ENCODE measurements at places on chromosomes 3 and 15. TPM values are rescaled to one million over a fixed set of nuclear protein-coding genes. Genes with fewer than 3 reads are reported as not detected.

- no peak for DNase-seq
These were observed 47.4 kb downstream of the DZIP1L start for GRCh38 chr3:138068046-138068445.

- DNase-seq, result no peak
These were observed 422.5 kb upstream of the SEMA6D start for GRCh38 chr15:47294765-47295259.

DNA sequence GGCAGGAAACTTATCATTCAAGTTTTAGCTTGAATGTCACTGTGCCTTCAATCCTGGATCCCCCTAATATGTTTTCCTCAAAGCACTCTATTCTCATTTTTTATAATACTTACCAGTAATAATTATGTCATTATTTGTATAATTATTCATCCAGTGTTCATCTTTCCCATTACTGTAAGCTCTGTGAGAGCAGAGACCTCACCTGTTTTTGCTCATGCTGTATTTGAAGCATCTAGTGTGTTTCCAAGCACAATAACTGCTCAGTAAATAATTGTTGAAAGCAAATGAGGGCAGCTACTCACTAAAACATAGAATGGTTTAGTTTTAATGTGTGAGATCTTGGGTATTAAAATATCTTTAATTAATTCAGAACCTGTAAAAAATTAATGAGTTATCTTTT, 36.9 kb upstream of the KPNA4 start:
- DNase-seq, result no peak

GRCh38 chr15:75193272-75193671, 8.4 kb upstream of the C15orf39 start:
- no peak for DNase-seq

- peak; percentile 16 for DNase-seq
These were observed 514.8 kb downstream of the MECOM start for GRCh38 chr3:169148448-169149348.

DNA sequence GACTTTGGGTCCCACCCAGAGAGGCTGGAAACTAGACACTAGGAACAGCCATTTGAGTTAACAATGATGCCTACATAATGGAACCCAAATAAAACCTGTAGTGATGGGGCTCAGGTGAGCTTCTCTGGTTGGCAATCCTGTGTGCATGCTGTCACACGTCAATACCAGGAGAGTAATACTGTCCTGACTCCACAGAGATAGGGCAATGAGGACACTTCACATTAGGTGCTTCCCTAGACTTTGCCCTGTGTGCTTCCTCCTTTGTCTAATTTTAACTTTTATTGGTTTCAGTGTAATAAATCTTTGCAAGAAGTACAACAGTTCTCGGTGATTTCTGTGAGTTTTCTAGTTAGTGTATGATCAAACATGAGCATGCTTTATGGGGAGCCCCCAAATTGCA, 281.8 kb upstream of the ARRDC4 start:
- DNase-seq, result no peak

DNA sequence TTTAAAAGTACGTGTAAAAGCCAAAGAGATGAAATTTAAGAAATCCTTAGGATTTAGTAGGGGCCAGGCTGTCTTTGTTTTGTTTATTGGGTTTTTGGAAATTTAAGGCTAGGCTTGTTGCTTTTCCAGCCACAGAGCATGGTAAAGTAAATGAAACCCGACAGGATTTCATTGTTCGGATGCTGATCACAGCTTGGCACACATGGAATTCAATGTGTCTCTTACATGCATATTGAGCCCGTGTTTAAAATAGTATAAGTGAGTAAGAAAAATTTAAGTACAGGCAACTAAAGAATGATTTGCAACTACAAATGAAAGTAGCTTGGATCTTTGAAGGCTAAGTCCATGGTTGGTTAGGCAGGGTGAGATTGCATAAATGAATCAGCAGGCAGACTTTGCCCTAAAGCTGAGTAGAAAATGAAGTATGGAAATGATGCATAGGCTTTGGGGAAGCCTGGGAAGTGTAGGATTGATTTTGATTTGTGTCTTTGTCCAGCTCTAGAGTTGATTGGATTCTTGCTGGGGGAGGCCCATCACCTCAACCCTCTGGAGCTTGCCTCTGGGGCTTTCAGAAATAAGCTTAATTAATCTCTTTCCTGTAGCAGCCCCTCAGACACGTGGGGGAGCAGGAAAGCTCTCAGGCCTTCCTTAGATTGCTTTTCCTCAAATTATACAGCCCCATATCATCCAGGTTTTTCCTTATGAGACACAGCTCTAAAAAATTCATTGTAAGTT, 68.2 kb upstream of the ADAMTSL3 start:
- DNase-seq, result no peak

GRCh38 chr3:42755681-42756578, 17.1 kb downstream of the CCDC13 start:
- peak; percentile 25 for DNase-seq

GRCh38 chr15:83657549-83657948, 3.6 kb downstream of the ADAMTSL3 start:
- peak; percentile 46 for DNase-seq

- peak; percentile 54 for DNase-seq
These were observed 128.4 kb downstream of the FAM174B start for GRCh38 chr15:92527197-92527596.

- DNase-seq, result no peak
These were observed 62.4 kb downstream of the TRIM71 start for GRCh38 chr3:32880225-32880624.

GRCh38 chr3:142500211-142500610, 52.4 kb upstream of the XRN1 start:
- no peak for DNase-seq

DNA sequence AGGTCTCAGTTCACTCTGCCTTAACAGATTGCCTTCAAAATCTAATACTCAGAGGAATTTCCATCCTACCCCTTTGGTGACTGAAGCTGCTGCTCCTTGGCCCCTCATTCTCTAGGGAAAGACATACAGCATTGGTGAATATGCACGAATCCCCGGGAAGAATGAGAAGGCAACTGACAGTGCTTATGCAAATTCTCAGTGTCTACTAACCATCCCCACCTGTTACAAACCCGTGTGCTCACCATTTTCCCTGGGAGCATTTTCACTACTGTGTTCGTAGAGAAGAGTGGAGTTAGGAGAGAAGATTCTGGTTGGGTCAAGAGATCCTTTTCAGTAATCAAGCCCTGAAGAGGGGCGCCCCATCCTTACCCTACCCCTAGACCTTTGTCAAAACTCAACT, 37.7 kb downstream of the SYNM start:
- no peak for DNase-seq

DNA sequence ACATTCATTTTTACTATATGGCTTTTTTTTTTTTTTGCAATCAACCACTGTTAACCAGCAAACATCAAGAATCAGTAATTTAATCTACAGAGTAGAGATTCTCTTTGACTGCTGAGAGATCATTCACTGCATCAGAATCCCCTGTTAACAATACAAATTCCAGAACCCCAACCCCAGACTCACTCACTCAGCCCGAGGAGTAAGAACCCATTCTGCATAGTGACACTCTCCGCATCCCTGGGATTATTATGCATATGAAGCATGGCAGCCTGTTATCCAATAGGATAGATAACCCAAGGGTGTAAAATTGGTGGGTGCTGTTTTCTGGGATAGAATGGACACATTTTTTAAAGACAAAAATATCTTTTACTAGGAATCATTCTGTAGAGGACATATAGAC, 76.3 kb upstream of the CCDC39 start:
- no peak for DNase-seq

DNA sequence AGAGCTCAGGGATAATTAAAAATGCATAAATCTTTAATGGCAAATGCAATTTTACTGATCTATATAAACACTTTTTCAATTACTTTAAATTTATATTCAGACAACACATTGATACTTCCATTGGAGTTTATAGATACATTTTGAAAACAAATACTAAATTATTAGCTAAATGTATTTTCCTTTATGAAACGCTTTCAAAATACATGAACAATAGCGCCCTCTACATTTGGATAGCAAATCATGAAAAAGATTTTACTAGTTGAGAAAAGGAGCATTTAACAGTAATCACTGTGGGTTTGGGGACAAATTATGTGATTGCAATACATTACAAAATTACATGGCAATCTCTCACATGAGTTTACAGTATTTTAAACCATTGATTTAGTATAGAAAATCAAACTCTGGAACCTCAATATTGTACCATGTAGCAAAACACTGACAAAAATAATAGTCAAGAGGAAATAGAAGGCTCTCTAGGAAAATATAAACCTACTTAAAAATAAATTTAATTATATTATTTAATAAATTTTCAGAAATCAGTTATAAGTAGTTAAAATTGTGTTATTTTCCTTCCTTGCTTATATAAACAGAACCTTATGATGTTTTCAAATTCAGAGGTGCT, 207.9 kb downstream of the ZIC1 start:
- DNase-seq, result peak; percentile 37

DNA sequence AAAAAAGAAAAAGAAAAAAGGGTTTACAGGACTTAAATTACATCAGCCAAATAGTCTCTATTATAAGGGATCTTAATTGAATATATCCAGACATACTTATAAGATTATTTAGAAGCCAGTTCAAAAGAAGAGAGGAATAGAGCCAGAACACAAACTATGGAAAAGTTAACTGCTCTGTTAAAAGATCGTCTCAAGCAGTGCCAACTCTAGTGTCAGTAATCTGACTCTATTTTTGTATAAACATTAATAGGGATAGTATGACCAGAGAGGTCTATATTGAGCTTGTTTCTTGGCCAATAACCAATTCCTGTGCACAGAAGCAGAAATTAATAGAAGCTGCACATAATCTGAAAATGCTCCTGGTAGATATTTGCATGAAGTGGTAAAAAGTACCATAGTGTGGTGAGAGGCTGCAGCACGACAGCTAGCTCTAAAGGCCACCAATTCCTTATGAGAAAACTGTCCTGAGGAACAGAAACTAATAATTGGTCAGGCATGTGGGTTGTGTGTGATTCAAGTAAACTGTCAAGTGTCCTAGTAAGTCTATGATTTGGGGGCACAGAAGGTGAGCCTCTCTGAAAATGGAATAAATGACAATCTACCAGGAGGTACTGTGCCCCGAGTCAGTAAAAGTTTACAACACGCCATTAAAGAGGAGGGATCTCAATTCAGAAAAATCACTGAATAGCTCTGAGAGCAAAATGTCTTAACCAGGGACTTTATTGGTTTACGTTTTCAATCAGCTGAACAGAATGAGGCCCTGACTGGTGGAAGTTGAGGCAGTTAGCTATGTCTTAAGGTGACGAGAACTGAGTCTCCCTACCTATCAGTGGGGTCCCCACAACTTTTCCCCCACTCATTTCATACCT, 51.5 kb upstream of the NANOGP8 start:
- DNase-seq, result peak; percentile 10

- no peak for DNase-seq
These were observed 21.8 kb downstream of the GREM1 start for GRCh38 chr15:32739522-32740063.

DNA sequence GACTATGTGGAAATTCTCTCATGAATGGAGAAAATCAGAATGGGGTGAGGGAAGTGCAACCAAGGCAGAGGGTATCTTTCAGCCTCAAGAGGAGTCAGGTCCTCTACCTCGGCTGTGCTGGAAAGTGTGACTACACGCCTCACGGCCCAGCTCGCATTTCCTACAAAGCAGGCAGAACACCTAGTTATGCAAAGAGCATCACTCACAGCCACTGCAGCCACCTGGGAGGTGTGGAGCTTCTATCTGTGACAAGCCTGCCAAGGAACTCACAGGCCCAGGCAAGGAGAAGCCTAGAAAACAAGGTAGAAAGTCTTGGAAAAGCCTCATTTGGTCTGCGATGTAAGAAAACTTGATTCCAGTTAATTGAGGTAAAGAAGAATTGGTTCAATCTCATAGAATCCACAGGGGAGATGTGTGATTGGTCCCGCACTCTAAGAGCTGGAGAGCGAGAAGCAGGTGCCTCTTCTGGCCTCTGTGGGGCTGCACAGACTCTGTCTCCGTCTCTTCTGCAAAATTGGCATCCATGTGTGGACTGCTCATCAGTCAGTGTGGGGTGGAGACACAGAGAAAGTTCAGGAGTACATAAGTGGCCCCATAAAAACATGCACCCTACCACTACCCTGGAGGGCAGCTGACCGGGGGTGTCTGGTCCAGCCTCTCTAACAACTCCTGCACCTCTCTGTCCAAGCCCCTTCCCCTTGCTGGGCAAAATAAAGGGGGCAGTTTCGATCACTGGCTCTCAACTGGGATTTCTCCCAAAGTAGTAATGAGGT, 76.8 kb downstream of the TAMM41 start:
- DNase-seq, result peak; percentile 21

DNA sequence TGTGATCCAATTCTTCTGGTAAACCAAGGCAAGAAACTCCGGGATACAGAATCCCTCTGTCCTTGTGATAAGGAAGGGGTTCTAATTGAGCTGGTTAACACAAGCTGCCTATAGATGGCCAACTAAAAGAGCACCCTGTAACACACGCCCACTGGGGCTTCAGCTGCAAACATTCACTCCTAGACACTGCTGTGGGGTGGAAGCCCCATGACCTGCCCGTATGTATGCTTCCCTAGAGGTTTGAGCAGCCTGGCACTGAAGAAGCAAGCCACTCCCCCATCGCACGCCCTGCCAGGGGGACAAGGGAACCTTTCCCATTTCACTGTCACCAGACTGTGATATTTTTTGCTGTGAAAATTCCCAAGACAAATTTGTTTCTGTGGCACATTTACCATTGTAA, 516.9 kb upstream of the GOLIM4 start:
- no peak for DNase-seq

GRCh38 chr3:196332168-196332567, 6.0 kb downstream of the TM4SF19 start:
- DNase-seq, result no peak

DNA sequence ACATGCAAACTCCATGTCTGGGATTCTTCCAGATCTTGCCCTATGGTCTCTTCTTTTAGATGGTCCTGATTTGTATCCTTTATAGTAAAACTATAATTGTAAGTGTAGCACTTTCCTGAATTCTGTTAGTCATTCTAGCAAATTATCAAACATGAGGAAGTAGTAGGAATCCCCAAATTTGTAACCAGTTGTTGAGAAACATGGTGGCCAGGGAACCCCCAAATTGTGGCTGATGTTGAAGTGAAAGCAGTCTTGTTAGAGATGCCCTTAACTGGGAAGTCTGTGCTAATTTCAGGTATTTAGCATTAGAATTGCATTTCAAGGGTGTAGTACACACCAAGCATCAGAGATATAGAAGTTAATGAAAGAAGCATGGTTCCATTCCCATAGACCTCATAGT, 180.4 kb upstream of the STT3B start:
- DNase-seq, result no peak

DNA sequence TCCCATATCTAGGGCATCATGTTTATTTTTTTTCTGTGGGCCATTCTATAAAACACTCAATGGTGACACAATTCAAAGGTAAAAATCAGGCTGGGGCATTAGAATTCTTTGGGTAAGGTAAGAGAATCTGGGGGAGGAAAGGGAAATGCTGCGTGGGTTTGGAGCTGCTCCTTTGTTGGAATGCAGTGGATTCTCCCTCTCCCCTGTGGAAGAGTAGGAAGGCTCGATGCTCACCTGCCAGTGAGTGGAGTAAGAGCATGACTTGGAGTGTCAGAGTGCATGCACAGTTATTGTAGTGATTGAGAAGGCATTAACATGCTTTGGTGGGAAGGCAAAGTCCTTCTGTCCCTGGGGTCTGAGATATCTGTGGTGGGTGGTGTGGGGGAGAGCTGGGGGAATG, 280.0 kb downstream of the PDCD6IP start:
- no peak for DNase-seq

GRCh38 chr3:147773116-147773630, 364.0 kb downstream of the ZIC1 start:
- DNase-seq, result peak; percentile 52

- peak; percentile 25 for DNase-seq
These were observed 196.8 kb upstream of the LPP start for GRCh38 chr3:187957165-187957581.

The INSYN1 gene
- total RNA-seq, result 5.7 TPM

The GP5 gene
- total RNA-seq, result 0.35 TPM

The GOLGA8J gene
- total RNA-seq, result 0.09 TPM

The KCNAB1 gene
- total RNA-seq, result 4.3 TPM

Data from muscle of leg (tissue), 16 donors.